ENCODE measurements at places on chromosomes 7 and 10.
A peak's percentile ranks its signal among the peaks of the same experiment; 100 is the strongest.

DNA sequence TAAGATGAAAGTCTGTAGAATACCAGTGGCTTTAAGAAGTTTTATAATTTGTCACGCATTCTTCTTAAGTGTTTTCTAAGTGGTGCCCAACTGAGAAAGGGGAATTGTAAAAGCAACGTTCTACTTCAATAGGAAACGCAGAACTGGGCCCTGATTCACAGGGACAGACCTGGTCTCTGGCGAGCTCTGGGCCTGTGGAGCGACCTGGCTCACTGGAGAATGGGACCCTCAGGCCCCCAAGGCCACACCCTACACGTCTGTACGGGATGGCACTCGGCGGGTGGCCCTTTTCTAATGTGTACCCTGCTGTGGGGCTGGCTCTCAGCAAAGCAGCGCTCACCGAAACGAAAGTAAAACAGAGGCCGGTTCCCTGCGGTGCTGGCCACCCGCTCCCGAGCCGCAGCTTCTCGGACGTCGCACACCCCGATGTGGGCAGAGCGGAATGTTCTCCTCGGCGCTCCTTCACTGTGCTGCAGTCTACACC, 205.0 kb downstream of the DIP2C start:
- no peak for DNase-seq

GRCh38 chr7:11910253-11910652, 78.3 kb upstream of the THSD7A start:
- DNase-seq = no peak

DNA sequence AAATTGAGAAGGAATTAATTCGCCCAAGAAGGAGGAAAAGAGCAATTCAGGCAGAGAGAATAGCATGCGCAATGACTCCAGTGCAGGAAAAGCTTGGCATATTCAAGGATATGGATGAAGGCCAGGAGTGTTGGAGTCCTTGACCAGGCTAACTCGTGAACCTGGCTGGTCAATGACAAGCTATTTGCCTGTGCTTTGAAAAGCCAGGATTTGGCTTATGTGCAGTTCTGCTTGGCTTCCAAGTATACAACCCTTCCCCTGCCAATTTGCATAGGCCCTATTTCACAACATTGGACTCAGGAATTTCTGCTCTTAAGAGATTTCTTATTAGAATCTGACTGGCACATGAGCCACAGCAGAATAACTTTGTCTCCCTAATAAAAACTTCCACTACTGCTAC, 72.3 kb upstream of the SP8 start:
- DNase-seq = no peak

- DNase-seq = no peak
These were observed 58.7 kb upstream of the NANOS1 start for GRCh38 chr10:118970770-118971169.

DNA sequence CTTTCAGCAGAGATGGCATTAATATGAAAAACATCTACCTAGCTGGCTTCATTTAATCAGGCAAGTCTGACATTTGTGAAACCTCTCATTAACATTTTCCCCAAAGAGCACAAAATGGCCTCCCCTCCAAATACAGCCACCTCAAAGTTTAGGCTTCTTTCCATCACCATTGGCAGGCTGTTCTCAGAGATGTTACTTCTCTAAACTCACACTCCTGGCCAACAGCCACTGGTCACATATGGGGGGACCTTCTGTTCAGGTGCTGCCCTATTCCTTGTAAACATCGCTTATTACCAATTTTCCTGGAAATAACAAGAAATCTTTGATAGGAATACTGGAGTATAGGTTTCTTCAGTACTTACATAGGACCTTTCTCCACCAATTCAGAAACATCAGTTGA, 69.5 kb downstream of the GBF1 start:
- no peak for DNase-seq

- peak; percentile 66 for DNase-seq
These were observed 19.8 kb upstream of the CLDN12 start for GRCh38 chr7:90383422-90383821.

DNA sequence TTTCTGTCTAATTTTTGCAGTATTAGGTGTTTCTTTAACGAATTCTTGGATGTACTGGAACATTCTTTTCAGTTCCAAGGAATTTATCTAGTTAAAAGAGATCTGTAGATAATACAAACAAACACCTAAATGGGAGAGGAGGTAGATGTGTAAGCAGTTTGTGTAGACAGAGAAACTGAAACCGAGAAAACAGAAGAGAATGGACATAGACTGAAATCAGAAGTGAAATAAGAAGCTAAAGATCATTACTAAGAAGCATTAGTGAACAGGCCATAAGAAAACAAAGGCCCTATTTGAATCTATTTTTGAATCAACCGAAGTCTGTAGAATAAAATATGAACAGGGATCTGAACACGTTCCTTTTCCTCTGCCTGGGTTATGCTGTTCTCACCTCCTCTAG, 26.5 kb upstream of the TMEM229A start:
- no peak for DNase-seq

- peak; percentile 36 for DNase-seq
These were observed 201.4 kb downstream of the FZD1 start for GRCh38 chr7:91465595-91466061.

DNA sequence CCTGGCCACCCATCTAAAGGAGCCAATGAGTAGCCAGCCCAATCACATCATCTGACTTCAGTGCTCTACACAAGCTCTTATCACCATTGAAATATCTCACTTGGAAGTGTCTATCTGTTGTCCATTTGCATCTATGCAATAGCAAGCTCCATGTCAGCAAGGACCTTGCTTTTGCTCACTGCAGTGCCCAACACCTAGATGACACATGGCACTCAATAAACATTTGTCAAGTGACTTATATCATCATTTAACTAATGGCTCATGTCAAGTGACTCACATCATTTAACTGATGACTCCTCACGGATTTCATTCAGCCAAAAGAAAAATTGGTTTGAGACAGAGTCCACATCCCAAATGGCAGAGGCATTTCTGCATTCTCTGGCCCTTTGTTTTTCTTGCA, 92.9 kb upstream of the ADAM12 start:
- peak; percentile 25 for DNase-seq

GRCh38 chr7:55425141-55425752, 60.1 kb downstream of the LANCL2 start:
- no peak for DNase-seq

- DNase-seq = no peak
These were observed 63.0 kb upstream of the HPS1 start for GRCh38 chr10:98509745-98510144.

- no peak for DNase-seq
These were observed 69.6 kb downstream of the ASB13 start for GRCh38 chr10:5596611-5597341.

GRCh38 chr10:79070081-79070605, 1.4 kb downstream of the ZMIZ1 start:
- DNase-seq = no peak

DNA sequence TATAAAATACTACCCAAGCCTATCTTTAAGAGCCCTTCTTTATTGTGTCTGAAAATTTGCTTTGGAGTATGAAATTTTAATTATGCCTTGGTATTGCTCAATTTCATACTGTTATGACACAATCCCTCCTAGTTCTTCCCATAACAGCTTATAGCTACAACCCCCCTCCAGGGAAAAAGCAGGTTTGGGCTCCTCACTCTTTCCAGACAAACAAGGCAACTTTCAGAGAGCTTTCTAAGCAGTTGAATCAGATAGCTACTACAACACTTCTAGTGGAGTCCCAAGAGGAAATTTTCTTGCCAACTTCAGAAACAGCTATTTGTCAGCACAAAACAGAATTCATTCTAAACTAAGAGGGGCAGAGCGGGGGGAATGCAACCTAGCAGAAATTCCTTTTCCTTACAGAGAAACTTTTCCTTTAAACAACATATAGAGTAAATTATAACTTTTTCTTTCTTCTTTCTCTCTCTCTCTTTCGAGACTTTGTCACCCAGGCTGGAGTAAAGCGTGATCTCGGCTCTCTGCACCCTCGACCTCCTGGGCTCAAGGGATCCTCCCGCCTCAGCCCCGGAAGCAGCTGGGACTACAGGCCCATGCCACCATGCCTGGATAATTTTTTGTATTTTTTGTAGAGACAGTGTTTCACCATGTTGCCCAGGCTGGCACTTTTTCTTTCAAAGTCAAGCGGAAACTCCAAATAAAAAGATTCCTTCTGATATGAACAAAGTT, 26.0 kb upstream of the JMJD1C start:
- DNase-seq = peak; percentile 93

GRCh38 chr10:79184145-79184625, 115.4 kb downstream of the ZMIZ1 start:
- peak; percentile 72 for DNase-seq

- DNase-seq = peak; percentile 45
These were observed 99.7 kb downstream of the MAPK8 start for GRCh38 chr10:48406204-48406603.

- peak; percentile 99 for DNase-seq
These were observed 97.3 kb upstream of the COL1A2 start for GRCh38 chr7:94297397-94297838.

DNA sequence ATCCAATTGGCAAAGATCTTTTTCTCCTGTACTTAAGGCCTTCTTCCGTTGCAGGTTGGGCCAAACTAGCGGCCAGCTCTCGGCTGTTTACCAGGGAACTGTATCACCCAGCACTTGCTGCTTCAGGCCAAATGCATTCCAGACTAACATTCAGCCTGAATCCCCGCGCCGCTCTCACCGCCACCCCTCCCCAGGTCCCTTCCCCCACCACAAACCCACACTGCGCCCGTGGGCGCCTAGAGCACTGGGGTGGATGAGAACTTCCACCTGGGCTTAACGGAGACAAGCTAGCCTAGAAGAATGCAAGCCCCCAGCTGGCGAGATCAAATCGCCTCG, 676 bp downstream of the TCAF1 start:
- DNase-seq = peak; percentile 46

GRCh38 chr10:91924212-91925021, 847 bp downstream of the BTAF1 start:
- peak; percentile 18 for DNase-seq

DNA sequence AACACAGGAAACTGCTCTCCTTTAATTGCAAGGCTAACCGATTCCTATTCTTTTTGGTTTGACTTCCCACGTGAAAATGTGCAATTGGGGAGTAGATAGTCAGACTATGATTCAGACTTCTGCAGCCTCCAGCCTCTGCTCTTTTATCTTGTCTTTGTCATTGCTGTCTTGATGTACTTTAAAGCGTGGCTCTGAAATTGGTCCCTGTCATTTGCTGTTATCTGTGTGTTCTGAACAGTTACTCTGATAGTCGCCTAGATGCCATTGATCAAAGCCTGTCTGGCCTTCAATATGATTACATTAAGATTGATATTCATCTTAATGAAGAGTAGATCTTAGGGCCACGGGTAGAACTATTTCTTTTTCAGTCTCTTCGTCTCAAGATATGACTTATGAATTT, 799.2 kb downstream of the REEP3 start:
- DNase-seq = no peak

GRCh38 chr7:105270117-105270516, 118.6 kb downstream of the SRPK2 start:
- no peak for DNase-seq

- no peak for DNase-seq
These were observed 264.3 kb upstream of the RNF32 start for GRCh38 chr7:156376317-156376716.

DNA sequence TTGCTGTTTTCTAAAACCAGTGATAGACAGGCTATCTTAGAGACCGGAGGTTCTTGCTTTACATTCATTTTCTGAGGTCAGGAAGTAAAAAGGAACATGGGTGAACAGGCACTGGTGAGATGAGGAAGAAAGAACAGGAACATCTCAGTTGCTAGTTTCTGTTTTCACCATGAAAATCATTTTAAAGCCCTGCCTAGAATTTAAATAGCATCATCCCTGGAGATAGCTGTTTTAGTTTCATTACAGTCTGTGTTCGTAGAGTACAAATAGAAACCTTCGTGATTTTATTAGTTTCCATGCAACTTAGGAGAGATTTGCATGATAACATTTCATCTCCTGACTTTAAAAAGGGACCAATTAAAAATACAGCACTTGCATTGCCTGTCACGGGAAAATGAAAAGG, 14.7 kb downstream of the KCNMA1 start:
- DNase-seq = no peak

GRCh38 chr7:768881-769504, 41.9 kb upstream of the PRKAR1B start:
- peak; percentile 80 for DNase-seq

DNA sequence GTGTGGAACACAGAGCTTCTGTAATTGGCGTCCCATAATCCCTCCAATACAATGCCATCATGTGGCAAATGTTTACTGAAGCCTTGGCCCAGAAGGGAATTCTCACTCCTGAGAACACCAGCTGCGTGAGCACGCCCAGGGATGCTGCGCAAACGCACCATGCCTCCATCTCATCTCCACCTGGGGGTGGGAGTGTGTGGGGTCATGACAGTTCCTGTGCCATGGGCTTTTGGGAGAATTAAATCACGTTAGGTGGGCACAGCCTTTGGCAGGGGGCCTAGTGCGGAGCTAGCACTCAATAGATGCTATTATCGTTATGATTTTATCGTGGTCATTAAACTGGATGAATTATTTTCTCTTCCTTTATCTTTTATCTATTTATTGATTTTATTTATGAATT, 15.8 kb downstream of the WDFY4 start:
- no peak for DNase-seq

DNA sequence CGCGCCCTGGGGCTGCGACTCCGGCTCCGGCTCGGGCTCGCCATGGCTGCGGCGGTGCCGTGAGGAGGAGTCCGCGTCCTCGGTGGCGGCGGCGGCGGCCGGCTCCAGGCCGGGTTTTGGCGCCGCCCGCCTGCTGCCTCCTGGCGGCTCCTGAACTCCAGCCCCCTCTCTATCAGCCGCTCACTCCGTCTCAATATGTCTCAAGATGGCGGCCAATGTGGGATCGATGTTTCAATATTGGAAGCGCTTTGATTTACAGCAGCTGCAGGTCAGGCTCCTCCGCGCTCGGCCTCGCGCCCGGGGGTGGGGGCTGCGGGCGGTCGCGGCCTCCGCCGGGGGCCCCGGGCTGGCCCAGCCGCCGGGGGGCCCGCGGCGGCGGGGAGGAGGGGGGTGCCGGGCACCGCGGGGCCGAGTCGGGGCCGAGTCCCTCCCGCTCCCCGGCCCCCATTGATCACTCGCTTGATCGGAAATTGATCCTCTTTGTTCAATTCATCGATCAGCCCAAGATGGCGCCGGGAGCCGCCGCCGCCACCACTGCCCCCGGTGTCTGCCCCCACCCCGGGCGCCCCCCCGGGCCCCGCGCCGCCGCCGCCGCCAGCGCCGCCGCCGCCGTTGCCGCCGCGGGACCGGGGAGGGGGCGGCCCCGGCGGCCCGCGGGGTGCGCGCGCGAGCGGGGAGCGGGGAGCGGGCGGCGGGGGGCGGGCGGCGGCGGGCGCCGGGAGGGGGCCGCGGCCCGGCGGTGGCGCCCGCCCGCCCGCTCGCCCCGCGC, 1.4 kb upstream of the CUX1 start:
- peak; percentile 71 for DNase-seq

- DNase-seq = no peak
These were observed 9.8 kb downstream of the SLC13A4 start for GRCh38 chr7:135718219-135718618.

DNA sequence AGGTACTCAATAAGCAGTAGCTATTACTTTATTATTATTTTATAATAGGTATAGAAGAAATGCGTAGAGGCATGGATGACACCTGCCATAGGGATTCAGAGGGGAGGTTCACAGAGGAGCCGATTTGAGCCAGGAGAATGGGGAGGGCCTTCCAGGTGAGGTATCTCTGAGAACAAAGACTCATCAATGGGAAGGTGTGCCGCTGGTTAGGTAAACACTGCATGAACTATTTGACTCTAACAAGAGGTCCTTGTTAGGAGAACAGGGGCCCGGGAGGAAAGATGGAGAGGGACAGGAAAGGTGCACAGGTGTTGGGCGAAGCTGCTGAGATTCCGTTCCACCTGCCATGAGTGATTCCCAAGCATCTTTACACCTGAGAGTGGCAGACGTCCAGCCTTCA, 41.8 kb upstream of the TMEM273 start:
- no peak for DNase-seq

GRCh38 chr7:79339208-79339925, 114.1 kb downstream of the MAGI2 start:
- DNase-seq = no peak
